ENCODE measurements at places on chromosomes 1 and 21.
A peak's percentile ranks its signal among the peaks of the same experiment; 100 is the strongest.

- peak; percentile 42 for DNase-seq
These were observed 49.8 kb upstream of the RCC1 start for GRCh38 chr1:28456078-28456477.

DNA sequence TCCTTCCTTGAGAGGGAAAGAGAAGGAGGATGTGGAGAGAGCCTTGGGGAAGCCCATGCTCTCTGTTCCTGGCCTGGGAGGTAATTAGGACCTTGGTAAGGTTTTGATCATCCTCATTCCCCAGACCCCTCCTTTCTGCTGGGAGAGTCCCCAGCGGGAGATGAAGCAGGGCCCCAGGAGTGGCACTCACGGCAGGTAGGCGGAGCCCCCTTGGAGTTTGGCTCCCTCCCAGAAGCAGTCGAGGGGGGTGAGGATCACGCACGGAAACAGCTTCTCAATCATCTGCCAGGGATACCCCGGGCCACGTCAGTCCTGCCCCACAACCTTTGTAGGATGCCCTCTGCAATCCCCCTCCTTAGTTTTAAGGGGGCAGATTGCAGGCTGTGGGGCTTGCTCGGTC is 11.5 kb downstream of the PTCH2 start:
- DNase-seq, result no peak

- DNase-seq, result no peak
These were observed 471.8 kb upstream of the PRMT6 start for GRCh38 chr1:106584676-106585075.

GRCh38 chr21:43743947-43744346 is 25.0 kb downstream of the PDXK start:
- no peak for DNase-seq

GRCh38 chr1:236623371-236624166 is 19.3 kb upstream of the HEATR1 start:
- DNase-seq, result no peak

- no peak for DNase-seq
These were observed 67.3 kb upstream of the OLIG2 start for GRCh38 chr21:32958288-32959002.

DNA sequence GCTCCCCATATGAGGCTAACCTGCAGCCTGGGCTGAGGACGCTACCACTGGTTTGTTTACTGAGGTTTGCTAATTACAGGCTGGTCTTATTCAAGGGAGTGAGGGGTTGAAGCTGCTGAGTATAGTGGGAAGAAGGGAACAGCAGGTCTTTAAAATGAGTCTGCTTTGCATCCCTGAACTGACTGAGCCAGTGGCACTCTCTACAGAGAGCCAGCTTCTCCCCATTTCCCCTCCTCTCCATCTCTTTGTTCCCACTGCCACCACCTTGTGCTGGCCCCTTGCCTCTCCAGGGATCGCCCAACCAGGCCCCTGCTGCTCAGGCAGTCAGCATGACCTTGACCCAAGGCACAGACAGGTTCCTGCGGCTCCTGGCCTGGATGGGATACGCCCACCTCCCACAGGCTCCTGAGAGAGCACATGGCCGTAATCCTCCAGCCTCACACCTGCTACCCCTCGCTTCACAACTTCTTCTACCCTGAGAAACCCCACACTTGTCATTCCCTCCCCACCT is 45.0 kb downstream of the IER5 start:
- no peak for DNase-seq

DNA sequence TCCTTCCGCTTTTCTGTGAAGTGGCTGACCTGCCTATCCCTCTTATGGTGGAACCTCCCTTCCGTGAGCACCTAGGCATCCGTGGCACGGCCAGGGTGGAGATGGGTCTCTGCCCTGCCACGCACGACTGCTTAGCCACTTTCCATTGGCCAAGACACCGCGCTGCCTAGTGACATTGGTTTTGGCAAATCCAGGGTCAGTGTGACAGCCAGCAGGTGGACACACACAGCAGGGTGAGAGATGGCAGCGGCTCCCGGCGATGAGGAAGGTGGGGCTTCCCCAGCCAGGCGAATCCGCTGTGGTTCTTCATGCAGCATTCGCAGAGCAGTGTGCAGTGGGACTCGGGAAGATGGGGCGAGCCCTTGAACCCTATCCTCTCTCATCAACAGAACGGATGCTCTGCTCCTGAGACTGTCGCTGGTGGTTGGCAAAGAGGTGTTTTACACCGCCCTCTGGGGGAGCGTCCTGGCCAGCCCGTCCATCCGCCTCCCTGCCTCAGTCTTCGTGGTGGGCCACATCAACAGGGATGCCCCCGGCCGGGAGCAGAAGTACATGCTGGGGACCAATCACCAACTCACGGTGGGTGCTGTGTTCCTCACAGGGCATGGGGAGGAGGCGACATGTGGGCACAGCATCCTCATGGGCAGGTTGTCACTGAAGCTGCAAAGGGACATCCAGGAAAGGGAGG is 51.8 kb downstream of the DOP1B start:
- no peak for DNase-seq

DNA sequence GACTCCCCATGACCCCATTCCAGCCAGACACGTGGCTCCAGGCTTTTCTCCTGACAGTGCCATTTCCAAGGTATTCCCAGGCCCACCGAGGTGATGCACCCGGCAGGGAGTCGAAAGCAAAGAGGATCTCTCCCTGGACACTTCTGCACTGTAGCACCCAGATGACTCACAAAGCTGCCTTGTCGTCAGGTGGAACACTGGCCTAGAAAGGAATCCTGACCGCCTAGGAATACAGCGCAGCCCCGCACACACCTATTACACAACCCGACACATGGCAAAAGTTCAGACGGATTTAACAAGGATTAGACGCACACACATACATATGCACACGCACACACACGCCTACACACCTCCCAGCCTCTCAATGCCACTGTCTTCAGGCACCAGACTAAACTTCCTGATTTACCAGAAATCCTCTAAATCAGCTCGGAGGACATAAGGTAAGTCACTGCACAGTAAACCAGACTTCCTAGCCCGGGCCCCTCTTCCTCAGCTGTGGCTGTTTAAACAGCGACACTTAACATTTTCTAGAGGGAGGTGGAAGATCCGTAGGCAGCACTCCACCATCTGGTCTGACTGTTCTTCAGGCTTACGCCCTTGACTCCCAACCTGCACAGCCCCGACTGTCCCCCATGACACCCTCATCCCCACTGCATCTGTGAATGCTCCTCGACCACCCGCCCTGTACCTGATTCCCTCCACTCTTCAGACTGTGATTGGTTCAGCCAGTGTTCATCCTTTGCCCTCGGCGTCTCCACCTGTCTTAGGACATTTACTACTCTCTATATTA is 12.7 kb downstream of the FAM89A start:
- no peak for DNase-seq

DNA sequence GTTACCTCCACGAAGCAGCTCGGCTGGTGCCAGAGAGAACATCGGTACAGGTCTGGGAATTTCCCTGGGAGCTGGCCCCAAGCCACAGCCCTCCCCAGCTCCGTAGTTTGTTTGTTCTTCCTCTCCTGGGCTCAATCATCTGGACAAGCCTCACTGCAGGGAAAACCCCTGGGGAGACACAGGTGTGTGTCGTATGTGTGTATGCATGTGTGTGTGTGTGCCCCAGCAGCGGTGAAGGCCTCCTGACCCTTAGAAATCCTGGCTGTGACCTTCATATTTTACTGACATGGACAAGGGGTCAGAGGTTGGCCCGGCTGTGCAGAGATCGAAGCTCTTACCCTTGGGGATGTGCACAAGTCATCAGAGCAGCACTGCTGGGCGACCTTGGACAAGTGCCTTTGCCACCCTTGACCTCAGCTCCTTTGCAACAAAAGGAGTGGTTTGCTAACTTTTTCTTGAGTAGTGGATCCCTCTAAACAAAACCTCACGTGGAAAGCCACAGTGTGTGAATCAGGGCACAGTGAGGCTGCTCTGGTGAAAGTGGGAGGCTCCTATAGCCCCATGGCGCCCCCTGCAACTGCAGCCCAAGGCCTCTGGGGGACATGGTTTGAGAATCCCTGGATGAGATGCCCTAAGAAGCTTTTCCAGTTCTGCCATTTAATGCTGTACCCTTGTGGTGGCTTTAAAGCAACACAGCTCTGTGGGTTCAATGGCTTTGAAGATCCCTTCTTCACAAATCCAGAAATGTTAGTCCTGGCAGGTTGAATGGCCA is 12.3 kb upstream of the IL22RA1 start:
- no peak for DNase-seq

GRCh38 chr1:5927506-5928370 is 64.5 kb downstream of the NPHP4 start:
- no peak for DNase-seq

DNA sequence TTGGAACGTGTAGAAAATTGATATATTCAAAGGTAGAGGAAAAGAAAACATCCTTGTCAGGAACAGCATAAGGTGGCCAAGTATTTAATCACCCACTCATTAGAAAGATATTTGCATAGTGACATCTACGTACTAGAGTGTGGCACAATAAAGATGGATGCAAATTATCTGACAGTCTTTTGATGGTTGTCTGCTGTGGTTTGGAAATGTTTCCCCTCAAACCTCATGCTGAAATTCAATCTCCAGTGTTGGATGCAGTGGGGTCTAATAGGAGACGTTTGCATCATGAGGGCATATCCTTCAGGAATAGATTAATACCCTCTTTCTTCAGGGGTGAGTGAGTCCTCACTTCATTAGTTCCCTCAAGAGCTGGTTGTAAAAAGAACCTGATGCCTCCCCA is 34.1 kb upstream of the RUNX1 start:
- no peak for DNase-seq

GRCh38 chr1:211831558-211832323 is 1.2 kb upstream of the LPGAT1 start:
- no peak for DNase-seq

GRCh38 chr1:55321942-55322341 is 106.8 kb upstream of the USP24 start:
- no peak for DNase-seq

GRCh38 chr21:15064576-15065391 is at the start of gene NRIP1:
Gene NRIP1, minus strand, starts transcription at chr21:15065000. Its CDS starts 96,808 bp downstream, at chr21:14968192.
- peak; percentile 66 for DNase-seq

DNA sequence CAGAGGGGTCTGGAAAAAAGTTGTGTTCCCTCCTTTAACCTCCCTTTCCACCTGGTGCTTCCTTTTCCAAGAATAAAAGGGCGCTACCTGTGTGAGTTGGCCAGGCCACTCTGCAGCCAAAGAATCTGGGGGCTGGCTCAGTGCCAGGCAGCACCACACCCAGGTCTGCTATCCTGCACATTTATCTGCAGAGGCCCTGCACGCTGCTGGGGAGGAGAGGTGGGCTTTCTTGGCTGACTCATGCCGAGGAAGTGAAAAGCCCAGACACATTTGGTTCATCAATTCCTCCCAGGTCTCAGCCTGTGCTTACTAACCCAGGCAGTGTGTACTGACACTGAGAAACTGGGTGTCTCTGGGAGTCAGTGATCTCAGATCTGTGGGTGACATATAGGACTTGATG is 79.8 kb upstream of the F3 start:
- no peak for DNase-seq

GRCh38 chr1:231553320-231553719 is 24.9 kb downstream of the TSNAX start:
- DNase-seq, result no peak

DNA sequence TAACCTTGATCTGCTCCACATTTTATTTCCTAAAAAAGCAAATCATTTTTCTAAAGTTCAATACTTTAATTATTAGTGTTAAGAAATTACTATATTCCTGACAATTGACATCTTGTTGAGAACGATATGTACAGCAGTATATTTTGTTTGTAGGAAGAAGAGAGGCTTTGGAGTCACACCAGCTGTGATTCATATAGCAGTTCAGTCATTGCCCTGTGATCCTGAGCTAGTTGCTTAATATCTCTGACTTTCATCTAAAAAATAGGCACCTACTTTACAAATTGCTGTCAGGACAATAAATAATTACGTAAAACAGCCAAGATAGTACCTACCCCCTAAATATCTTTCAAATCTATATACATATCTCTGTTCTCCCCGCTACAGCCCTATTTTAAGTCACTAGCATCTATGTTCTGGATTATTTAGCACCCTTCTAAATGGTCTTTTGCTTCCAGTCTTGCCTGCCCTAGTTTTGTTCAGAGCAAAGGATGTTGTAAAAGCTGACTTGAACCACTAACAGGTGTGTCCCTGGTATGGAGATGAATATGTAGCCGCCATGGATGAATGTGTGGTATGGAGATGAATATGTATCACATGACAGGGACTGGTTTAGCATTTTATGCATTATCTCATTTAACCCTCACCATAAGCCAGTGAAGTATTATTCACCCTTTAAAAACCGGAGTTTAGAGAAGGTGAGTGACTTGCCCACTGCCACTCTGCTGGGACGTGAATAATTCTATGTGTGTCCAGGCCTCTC is 42.2 kb downstream of the RNF220 start:
- peak; percentile 17 for DNase-seq

DNA sequence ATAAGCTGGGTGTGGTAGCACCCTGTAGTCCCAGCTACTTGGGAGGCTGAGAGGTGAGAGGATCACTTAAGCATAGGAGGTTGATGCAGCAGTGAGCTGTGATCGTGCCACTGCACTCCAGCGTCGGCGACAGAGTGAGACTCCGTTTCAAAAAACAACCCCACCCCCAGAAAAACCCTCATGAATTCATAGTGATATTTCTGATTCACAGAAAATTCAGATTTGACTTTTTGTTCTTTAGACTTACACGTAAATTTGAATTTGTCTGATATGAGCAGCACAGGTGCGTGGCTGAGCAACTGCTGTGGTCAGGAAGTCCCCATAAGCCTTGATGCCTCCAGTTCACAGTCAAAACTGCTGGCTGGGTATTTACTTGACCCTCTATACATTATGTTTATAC is 10.0 kb upstream of the MORC3 start:
- DNase-seq, result peak; percentile 62

DNA sequence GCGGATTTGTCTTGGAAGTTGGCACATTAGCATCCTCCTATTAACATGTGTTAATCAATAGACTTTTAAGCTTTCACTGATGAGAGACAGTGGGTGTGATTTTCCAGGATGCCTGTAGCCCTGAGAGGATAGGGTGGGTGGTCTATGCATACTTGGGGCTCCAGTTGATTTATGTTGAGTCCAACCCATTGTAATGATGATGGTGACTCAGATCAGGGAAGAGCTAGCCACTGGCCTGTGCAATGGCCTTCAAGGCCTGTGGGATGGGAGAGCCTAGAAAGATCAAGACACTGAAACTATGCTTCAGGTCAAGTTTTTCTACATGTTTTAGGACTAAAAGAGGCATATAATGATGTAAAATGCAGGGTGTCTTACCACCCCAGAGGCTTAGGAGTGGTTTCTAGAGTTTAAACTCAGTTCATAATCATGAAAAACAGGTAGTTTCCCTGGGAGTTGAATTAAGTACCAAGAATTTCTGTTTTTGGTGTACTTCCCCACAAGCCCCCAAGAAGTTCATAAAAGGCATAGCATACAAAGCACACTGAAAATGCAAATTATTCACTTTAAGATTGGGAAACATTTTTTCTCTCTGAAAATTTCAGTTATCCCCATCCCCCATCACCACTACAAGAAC is 19.9 kb downstream of the BEND5 start:
- DNase-seq, result no peak

- DNase-seq, result no peak
These were observed 138.5 kb downstream of the HS2ST1 start for GRCh38 chr1:87052961-87053360.

GRCh38 chr1:102071451-102071850 is 74.7 kb upstream of the OLFM3 start:
- no peak for DNase-seq
